ENCODE measurements at places on chromosomes 12 and 14.

DNA sequence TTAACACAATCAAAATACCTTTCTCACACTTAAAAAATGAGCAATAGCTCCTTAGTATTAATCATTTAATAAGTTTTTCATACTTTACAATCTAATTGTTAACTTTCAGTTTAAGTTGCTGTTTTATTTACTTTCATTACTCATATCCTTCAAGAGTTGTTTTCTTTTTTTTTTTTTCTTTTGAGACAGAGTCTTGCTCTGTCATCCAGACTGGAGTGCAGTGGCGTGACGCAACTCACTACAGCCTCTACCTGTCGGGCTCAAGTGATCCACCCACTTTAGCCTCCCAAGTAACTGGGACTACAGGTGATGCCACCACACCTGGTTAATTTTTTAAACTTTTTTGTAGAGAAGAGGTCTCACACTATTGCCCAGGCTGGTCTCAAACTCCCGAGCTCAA, 16.1 kb downstream of the ZBTB1 start:
- DNase-seq, result no peak

DNA sequence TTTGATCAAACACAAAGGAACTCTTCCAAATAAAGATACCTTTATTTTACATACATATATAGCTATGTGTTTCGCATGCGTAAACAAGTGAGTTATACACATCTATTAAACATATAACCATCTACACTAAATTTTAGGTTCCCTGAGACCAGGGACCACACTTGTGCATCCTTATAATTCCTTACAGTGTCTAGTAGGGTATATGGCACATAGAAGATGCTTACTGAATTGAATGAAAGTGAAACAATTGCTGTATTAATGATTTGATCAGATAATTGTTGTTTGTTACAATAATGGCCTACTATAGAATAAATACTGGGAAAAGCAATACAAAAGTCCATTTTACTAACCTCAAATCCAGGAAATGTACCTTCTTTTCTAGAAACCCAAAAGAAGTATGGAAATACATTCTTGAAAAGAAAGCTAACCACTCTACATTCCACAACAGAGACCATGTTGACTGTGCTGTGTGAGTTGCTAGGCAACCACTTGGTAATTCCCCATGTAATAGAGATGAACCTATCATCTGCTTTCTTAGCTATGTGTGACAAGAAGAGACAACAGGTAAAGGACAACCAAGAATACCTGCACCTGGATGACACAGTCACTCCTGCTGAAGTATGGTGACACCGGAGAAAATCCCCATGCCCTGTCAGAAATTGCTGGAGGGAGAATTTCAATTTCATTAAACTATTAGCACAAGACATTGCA, 11.9 kb upstream of the CIPC start:
- DNase-seq, result no peak

DNA sequence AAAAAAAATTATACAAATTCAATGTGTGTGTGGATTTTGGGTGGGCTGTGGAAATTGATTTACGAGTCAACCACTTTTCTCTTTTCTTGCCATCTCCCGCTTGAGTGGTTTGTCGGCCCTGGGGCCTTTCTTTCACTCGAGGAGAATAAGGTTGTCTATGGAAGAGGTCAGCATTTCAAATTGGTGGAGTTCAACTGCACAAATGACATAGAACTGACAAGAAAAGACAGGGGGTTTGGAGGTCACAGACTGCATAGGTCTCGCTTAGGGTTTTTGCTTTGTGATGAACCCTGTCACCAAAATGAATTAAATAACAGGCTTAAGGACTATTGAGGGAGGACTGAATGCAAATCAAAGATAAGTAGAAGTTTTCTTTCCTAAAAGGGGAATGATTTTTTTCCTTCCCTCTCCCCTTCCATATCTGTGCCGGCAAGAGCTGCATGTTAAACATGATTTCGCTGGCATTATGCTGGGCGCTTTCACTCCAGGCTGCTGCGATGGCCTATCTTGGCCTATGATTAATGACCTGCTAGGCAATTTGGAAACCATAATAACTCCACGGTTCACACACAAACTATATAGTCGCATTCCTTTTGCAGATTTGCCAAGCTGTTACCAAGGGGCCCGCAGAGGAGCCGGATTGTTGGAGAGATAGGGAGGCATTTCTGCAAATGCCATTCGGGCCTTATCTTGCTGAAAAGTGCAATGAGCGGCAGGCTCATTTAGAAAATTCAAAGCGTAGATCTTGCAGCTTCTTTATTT, 20.7 kb downstream of the ASCL1 start:
- DNase-seq, result no peak

- no peak for DNase-seq
Measured at GRCh38 chr12:122174155-122174845, at the start of gene IL31. Gene IL31 (minus strand): TSS chr12:122174221. CDS start chr12:122174172, 49 bp downstream.

GRCh38 chr12:40663781-40664180, 28.5 kb upstream of the CNTN1 start:
- no peak for DNase-seq

DNA sequence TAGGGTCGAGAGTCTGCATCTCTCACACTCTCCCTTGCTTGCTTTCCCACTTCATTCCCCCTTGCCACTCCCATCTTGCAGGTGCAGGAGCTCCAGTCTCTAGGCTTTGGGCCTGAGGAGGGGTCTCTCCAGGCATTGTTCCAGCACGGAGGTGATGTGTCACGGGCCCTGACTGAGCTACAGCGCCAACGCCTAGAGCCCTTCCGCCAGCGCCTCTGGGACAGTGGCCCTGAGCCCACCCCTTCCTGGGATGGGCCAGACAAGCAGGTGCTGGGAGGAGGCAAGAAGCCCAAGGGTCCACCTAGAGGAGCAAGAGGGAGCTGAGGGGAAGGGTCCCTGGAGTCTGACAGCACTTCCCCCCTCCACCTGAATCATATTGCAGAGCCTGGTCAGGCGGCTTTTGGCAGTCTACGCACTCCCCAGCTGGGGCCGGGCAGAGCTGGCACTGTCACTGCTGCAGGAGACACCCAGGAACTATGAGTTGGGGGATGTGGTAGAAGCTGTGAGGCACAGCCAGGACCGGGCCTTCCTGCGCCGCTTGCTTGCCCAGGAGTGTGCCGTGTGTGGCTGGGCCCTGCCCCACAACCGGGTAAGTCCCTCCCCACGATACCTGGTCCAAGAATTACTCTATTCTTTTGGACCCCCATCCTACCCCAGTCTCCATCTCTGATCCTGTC, 4.2 kb downstream of the RNF31 start:
- no peak for DNase-seq

GRCh38 chr12:93667672-93668071, 9.5 kb upstream of the CRADD start:
- no peak for DNase-seq

DNA sequence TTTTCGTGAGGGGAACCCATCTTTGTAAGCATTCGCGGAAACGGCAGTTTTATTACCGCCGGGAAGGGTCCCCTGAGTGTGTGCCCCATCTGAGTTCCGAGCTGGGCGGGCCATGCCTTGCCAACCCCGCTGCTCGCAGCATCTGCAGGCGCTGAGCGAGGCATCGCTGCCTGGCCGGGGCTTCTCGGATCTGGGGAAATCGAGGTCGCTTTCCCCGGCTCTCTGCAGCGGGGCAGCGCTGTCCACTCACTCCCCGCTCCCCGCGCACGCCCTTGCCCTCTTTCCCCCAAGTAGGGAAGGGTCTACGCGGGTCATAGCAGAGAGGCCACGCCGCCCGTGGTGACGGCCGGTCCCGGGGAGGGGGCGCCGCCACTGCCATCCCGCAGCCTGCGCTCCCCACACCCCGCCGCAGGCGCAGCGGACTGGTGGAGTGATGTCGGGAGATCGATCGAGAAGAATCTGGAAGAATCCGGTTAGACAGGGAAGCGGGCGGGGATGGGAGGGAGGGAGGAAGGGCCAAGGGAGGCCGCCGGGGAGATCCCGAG, 507 bp upstream of the FKBP4 start:
- peak; percentile 46 for DNase-seq

DNA sequence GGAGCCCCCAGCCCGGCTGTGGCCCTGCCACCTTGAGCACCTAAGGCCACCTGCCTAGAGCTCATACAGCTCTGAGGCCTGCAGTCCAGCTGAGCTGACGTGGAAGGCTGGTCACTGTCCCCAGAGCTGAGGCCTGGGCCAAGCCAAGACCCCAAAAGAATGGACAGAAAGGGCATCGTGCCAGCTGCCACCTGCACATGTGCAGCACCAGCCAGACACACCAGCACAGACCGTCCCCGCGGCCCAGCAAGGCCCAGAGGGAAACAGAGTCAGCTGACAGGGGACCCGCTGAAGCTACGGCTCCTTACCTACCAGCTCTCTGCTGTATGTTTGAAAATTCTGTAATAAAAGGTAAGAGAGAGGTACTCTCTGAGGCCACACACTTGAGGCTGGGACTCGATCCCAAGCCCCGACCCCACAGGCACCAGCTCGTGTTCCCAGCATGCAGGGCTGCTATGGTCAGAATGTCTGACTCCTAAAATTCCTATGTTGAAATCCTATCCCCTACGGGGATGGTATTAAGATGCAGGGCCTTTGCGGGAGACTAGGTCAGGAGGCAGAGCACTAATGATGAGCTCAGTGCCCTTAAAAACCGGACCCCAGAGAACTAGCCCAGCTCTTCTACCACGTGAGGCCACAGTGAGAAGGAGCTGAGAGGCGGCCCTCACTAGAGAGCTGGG, 25.4 kb downstream of the BRF1 start:
- no peak for DNase-seq

- peak; percentile 68 for DNase-seq
Measured at GRCh38 chr12:124392271-124392666, 97.4 kb downstream of the RFLNA start.

GRCh38 chr12:96294831-96295230, 100.7 kb downstream of the ELK3 start:
- no peak for DNase-seq

GRCh38 chr12:25372969-25373817, 122.5 kb upstream of the KRAS start:
- no peak for DNase-seq

DNA sequence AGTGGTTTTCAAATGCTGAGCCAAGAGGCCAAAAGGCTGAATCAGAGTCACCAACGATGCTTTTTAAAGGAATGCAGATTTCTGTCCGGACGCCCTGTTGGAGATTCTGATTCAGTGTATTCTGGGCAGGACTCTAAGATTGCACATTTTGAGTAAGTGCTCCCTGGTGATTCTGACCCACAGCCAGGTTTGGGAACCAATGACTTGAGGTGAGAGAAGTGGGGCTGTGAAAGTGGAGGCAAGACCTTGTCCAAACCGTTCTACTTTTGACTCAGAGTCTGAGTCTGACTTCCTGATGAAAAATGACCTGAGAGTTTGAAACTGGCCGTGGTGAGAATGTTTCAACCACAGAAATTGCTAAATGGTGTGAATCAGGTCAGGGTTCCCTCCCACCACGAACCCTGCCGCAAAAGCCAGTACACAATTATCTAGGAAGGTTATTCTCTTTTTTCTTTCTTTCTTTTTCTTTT, 90.2 kb downstream of the NTN4 start:
- no peak for DNase-seq

DNA sequence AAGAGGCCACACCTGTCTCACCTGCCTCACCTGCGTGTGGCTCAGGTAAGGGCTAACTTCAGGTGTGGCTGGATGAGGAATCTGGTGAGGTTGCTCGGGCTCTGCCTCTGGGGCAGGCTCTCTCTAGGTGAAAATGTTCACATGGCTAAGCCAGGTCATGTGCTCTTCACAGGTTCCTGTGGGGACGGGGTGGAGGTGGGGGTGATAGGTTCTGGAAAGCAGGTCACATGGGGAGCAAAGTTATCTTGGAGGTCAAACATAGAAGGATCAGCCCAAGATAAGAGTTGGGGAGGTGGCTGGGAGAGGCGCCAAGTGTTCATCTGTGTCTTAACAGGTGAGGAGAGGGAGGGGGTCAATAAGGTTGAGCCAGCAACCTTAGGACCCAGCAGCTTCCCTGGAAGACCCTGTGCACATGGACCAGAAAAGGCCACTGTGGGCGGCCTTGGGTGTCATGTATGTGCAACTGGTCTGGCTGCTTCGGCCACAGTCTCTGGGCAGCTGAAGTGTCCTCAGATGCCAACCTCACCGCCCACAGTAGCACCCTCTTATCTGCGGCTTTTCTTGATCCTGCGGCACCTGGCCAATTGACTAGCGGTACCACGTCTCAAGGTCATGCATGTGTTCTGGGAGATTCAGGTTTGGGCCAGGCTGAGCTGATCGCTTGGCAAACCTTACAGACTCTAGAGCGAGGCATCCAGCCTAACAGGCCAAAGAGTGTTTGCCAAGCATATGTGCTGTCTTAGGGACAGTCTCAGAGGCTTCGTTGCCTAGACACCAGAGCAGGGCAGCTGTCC, 60.5 kb downstream of the CACNA1C start:
- peak; percentile 86 for DNase-seq

DNA sequence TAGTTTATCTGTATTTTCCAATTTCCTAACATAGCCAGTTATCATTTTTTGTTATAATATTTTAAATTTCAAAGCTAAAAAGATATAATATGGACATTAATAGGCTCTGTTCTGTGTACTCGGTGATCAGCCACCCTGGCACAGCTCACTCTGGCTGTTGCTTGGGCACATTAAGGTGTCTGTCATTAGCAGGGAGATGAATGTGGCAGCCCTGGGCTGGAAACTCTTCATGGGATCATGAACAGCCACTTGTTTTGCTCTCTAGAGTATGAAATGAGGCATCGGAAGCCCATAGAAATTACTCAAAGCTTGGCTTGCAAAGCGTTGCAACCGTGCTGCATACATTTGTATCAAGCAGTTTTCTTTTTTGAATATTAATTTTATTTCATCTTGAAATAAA, 233.2 kb downstream of the DACT1 start:
- no peak for DNase-seq

DNA sequence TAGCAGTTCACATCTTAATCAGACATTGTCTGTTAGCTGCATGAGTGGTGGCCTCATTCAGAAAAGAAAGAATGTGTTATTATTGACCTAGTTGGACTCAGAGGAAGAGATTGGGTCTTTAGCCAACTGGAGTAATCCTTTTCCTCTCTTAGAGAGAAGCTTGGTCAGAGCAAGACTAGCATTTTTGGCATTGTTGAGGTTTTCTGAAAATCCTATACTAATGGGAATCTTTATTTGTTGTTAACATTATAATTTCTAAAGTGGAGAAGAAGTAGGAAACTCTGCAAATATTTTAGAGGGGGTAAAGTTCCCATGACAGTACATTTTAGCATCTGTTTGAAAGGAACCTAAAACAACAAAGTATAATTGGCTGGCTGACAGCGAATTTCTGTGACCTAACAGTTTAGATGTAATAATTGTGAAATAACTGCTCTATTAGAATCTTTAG, 9.7 kb downstream of the TOX4 start:
- no peak for DNase-seq

DNA sequence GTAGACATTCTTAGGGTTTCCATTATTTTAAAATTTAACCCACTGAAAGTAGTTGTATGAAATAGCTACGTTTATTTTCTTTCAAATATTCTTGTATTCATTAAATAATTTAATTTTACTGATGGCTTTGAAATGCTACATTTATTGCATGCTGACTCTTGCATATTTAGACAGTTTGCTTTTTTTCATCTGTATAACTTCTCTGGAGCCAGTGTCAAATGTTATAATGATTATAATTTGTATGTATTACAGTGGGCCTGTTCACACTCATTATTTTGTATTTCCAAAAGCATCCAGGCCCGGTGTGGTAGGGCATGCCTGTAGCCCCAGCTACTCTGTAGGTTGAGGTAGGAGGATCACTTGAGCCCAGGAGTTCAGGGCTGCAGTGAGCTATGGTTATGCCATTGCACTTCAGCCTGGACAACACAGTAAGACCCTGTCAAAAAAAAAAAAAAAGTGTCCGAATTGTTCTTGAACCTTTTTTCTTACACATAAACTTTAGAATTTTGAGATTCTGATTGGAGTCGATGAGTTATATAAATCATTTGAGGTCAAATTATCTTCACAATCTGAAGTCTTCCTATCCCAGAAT, 905 bp downstream of the ZNF84 start:
- DNase-seq, result no peak

Data from left ventricle myocardium superior (tissue), 1 donor.